ENCODE measurements at places on chromosomes 6 and 20.

DNA sequence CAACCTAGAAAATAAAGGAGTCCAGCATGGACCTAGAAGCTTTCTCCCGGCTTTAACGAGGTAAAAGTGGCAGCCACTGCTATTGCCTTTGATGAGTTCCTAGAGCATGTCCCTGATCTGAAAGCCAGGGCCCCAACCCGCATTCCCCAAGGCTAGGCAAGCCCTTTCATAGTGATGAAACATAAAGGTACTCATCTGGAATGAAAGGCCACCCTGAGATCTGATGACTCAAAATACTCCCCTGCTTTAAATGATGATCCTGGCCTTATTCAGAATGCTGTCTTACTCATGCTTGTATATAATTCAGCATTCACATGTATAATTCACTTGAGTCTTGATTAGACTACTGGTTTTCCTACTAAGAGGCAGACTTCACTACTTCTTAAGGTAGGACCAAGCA, 21.3 kb downstream of the TTPAL start:
- DNase-seq: no peak

- DNase-seq: no peak
Observed at GRCh38 chr20:48605364-48606171, 222.2 kb downstream of the PREX1 start.

DNA sequence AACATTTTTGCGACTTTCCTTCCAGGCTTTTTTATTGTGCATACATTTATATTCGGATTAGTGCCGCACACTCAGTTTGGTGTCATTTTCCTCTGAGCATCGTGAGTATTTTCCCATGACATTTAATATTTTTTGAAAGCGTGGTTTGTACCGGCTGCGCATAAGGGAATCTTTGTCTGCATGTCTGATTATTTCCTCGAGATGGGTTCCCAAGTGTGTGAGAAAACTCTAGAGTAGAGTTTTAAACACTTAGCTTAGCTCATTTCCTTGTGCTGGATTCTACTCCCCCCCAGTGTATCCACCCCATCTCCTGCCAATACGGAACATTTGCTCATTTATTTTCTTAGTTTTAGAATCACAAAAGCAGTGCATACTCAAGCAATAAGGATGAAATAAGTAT, 94.3 kb downstream of the CDC5L start:
- no peak for DNase-seq

- DNase-seq: no peak
Observed at GRCh38 chr6:54970337-54970736, 123.8 kb downstream of the FAM83B start.

GRCh38 chr20:42485556-42485955, 704.1 kb downstream of the PTPRT start:
- no peak for DNase-seq

GRCh38 chr6:159914565-159914923, 23.8 kb downstream of the MAS1 start:
- no peak for DNase-seq

DNA sequence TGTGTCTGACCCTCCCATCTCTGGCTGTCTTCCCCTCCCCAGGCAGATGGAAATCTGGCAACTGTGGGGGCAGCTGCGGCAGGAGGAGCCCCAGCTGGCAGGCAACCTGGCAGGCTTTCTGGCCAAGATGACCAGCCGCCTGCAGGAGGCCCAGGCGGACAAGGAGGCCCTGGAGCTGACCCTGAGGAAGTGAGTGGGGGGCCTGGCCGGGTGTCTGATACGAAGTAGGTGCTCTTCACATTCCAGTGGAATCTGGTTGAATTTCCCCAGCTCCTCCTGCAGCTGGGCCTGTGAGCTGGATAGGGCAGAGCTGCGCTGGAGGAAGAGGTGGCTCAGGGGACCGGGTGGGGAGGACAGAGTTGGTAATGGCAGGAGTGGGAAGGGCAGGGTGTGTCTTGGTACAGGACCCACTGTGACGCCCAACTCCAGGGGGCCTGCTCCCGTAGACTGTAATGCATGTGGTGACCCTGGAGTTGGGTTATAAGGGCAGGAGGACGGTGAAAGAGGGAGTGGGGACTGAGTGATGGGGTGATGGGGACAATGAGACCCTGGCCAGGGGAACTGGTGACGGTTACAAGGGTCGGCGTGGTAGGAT, 19.7 kb downstream of the RAB44 start:
- peak; percentile 25 for DNase-seq

DNA sequence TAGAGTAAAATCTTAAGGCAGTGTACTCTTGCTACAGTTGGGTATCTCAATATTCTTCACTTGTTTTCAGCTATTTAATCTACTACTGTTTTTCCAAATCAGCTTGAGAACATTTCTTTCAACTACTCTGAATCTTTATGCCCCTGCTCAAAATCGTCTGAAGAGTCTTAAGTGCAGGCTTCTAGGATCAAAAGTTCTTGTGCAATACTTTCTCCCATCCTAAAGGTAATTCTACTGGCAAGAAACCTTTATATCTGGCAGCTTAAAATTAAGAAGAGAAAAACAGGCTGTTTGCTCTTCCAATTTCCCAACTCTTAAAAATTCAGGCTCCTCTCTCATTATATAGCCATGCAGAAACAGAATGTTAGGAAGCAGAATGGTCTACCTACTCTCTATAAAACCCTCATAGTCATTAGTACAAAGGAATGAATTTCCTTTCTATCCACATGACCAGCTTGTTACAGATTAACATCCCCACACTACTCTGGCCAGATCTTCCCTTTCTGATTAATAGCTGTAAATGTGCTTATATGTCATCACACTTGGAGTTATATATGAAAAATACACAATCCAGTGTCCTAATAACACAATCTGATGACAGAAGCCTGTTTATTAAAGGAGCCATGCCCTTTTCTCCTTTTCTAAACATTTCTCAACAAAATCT, 122.2 kb upstream of the FAM184A start:
- no peak for DNase-seq

- no peak for DNase-seq
Observed at GRCh38 chr6:104599821-104600638, 259.7 kb downstream of the HACE1 start.

- DNase-seq: no peak
Observed at GRCh38 chr6:99943846-99944245, 50.2 kb downstream of the MCHR2 start.

DNA sequence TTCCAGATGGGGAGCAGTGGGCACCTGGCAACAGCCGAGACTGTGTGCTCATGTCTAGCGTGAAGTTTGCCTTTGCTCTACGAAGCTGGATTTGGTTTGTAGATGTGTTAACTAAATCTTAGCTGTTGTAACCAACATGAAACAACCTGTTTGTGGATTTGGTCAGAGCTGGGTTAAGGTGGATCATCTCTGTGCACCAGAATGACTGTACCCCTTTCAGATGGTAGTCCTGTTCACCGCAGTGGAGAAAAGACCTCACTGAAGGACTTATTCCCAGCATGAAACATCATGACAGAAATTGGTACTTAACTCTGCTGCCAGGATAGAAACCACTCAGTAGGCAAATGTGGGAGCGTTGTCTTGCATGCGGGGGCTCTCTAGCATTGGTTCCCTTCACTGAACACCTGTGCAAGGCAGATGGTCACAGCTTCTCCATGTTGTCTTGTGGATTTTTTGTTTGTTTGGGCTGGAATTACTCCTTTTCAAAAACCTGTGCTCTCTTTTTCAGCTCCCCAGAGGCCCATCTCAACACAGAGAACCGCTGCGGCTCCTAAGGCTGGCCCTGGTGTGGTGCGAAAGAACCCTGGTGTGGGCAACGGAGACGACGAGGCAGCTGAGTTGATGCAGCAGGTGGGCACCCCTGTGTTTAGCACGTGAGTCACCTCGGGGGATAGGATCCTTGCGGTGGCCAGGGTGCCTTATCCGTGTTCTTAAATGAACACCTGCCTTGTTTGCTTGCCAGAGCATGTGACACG, 19.3 kb upstream of the EFCAB8 start:
- no peak for DNase-seq

GRCh38 chr6:132362442-132363185, 38.7 kb downstream of the MOXD1 start:
- DNase-seq: no peak

- DNase-seq: no peak
Observed at GRCh38 chr6:26576929-26577719, 19.6 kb upstream of the ABT1 start.

- DNase-seq: no peak
Observed at GRCh38 chr20:44772636-44773035, 27.0 kb downstream of the KCNK15 start.

DNA sequence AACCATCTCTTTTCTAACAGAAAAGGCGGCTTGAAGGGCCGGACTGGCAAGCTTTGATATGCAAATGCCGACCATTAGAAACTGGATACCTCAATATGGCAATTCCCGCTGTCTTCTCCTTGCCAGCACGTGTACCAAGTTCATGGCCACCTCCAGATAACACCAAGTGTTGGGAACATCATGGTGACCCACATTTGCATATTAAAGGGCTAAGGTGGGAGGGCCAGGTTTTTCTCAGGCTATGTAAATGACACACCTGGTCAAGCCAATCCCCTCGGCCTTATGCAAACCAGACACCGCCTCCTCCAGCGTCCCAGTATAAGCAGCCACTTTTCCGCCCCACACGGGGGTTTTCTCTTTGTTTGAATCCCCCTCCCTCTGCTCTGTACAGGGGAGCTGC, 110.7 kb downstream of the DACT2 start:
- DNase-seq: no peak

GRCh38 chr6:130647246-130647645, 180.0 kb upstream of the SMLR1 start:
- DNase-seq: no peak

DNA sequence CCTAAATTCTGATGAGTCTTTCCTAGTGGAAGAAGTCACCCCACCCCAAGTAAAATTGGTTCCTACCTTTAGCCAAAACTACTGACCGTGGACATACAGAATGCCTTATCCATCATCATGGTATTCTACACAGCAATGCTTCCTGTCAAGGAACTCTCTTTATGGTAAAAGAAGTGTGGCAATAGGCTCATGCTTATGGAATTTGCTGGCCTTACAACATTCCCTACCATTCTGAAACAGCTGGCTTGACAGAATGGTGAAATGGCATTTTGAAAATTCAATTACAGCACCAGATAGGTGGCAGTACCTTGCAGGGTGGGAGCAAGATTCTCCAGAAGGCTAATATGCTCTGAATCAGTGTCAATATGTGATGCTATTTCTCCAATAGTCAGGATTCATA, 41.8 kb upstream of the BACH2 start:
- DNase-seq: no peak

DNA sequence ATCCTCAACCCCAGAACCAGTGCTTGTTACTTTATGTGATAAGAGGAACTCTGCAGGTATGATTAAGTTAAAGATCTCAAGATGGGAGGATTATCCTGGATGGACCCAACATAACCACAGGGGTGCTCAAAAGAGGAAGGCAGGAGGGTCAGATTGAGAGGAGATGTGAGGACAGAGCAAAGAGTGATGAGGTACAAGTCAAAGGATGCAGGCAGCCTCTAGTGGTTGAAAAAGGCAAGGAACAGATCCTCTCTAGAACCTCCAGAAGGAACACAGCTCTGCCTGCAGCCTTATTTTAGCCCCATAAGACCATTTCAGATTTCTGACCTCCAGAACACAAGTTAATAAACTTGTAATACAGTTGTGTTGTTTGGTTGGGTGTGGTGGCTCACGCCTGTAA, 41.2 kb downstream of the PDSS2 start:
- no peak for DNase-seq

DNA sequence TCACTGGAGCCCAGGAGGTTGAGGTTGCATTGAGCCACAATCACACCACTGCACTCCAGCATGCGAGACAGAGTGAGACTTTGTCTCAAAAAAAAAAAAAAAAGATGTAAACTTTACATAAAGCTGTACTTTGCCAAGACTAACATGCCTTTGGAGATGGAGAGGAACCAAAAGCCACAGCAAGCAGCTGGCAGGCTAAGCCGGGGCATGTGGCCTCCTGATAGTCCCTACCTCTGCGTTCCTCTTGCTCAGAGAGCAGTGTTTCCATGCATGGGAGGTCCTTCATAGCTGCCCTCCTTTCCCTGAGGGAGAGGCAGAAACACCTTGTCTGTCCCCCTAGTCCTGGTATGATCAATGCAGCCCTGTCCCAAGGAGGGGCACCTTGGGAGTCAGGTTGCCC, 35.2 kb downstream of the SPATA2 start:
- DNase-seq: no peak

DNA sequence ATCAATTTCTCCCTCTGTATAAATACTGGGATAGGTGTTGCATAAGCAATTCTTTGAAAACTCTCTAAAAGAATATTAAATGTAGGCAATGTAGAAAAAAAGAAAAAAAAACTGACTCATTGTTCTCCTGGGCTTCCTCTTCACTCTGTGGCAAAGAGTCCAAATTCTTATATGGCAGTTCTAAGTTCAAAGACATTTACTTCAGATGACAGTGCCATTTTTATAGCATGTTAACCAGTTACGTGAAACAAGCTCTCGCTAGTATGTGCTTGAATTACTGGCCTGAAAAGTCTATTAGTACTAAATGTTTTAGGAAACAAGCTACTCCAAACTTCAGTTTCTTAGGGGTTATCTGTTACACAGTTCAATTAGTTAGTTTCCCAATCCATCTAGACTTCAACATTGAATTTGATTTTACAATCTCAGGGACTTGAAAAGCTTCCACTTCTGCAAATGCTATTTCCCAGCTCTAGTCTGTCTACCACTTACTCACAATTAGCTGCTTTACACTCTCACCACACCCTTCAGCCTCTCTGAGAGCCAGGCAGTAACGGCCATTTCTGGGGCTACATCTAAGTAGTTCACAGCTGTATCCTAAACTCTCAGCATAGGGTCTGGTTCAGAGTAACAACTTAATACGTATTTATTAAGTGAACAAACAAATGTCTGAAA, 100.4 kb downstream of the OGFRL1 start:
- DNase-seq: no peak

- DNase-seq: no peak
Observed at GRCh38 chr6:70277470-70277869, 25.4 kb downstream of the COL9A1 start.

DNA sequence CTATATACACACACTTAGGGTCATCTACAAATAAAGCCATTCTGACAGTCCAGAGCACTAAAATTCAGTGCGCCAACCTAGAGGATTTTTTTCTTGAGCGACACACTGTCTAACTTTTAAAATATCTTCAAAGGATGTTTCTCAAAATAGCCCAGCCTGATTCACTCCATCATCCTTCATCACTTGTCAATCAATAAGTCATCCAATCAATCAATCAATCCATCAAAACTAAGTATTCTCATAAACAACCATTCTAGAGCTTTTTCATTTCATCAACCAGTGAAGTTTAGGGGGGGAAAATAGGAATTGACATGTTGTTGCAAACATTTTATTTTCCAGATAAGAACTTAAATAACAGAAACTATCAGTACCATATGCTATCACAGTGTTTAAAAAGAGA, 183.2 kb downstream of the HDGFL1 start:
- no peak for DNase-seq

GRCh38 chr20:24782301-24782700, 166.8 kb upstream of the CST7 start:
- DNase-seq: no peak

- no peak for DNase-seq
Observed at GRCh38 chr6:81215092-81215432, 537.4 kb downstream of the TENT5A start.

- DNase-seq: no peak
Observed at GRCh38 chr6:18976966-18977365, 589.8 kb downstream of the RNF144B start.
